Posterior vena cava (tissue), 2 donors: ENCODE measurements at places on chromosomes 5 and 9. TPM values are rescaled to one million over a fixed set of nuclear protein-coding genes. Genes with fewer than 3 reads are reported as not detected.

- DNase-seq, result no peak
Observed at GRCh38 chr5:96868603-96869371, 7.5 kb upstream of the ERAP2 start.

DNA sequence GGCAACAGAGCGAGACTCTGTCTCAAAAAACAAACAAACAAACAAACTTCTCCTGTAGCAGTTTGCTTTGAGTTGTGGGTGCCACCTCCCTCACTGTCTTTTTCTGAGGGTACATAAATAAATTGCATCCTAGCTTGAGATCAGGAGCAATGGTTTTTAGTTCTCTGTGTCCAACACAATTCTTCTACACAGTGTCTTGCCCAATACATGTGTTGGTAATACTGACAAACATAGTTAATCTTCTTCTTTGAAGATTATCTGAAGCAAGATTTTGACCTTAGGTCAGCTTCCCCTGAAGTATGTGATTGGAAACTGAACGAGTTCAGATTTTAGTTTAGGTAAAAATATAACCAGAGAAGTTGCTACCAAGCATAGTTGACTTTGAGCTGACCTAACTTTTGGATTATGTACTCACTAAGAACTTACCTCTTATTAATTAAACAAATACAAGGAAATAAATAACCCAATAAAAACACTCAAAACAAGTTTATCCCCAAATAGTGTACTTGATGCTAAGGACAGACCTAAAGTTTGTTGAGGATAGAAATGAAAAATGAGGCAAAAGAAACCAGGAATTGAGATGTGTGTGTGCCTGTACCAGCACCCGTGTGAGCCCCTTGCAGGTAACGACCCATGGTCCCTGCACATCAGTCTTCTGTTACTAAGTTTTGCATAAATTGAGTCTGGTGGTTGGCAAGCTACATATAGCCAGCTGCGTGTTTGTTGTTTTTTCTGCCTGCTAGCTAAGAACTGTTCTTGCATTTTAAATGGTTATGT lies 16.2 kb downstream of the TJP2 start:
- DNase-seq, result no peak

The DOCK8 gene
- total RNA-seq, result 17.9 TPM

DNA sequence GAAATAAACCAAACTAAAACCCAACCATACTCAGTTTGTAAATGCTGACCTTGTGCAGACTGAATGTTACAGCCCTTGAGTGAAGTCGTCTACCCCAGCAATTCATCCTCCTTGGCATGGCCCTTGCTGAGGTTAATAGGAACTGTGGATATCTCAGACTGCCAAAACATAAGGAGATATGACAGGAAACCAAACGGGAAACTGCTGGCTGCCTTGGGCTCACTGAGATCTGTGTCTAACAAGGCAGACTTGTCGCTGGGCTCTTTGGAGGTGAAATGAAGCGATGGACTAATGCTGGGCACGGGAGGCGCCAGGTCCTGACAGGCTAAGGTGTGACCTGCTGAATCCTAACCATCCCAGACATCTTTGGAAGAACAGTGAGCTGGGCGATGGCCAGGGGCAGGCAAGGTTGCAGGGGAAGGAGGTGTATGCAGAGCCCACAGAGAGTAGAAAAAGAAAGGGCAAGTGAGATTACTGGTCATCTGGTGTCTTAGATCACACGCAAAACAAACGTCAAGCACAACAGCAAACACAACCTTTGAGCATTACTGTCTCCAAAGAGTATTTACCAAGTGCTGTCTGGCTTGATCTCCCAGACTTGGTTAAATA lies 44.6 kb upstream of the ALDH1A1 start:
- DNase-seq, result no peak

DNA sequence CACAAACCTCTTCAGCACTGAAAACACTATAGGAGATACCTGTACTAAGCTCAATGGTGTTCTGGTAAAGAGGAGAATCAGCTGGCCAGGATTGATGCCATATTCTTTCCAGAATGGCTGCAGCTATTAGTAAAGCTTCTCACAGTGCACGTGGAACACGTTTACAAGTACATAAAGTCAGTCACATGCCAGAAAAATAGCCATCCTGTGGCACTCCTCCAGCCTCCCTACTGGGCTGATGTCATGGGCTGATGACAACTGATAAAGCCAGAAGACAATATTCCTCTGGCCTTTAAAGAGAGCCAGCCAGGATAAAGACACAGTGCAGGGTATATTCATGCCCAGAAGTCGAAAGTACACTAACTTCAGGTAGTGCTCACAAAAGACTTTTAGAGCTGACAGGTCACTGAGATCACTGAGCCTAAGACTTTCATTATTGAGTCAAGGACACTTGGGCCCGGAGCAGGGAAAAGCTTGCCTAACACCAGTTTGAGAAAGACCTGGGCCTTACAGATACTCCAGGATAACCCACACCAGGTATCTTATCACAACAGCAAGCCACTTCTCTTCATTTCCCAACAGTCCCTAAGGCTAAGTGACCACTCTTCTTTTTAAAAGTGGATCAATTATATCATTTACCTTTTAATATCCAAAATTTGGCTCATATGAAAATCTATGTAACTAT lies 29.4 kb downstream of the ABITRAM start:
- no peak for DNase-seq

DNA sequence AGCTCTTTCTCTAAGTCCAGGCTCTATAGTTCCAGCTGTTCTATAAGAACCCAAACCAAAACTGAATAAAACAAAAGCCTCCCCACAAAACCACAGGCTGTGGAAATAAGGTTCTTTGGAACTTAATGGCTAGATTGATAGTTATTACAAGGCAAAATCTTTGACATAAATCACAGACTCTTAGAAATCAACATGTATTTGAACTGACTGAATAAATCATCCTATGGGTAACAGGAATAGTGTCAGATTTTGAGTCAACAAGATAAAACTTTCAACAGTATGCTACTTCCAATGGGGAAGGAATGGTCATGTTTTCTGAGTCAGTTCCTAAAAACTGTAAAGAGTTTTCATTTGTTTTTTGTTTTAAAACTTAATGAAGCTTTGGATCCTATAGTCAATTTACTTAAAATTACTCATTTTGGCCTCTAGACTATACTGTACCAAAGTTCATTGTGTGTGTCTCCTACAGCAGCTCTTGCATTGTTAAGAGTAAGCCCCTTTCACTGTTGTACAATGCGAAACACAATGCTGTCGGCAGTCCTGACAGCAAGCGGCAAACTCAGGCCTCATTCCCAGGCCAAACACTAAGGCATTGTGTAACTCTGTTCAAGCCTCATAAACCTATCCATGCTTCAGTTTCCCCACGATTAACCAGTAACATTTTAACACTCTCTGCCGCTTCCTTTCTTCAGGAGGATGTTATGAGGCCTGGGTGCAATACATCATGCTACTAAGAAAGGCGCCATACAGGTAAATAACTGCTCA lies 134.1 kb downstream of the ARL15 start:
- DNase-seq, result no peak

DNA sequence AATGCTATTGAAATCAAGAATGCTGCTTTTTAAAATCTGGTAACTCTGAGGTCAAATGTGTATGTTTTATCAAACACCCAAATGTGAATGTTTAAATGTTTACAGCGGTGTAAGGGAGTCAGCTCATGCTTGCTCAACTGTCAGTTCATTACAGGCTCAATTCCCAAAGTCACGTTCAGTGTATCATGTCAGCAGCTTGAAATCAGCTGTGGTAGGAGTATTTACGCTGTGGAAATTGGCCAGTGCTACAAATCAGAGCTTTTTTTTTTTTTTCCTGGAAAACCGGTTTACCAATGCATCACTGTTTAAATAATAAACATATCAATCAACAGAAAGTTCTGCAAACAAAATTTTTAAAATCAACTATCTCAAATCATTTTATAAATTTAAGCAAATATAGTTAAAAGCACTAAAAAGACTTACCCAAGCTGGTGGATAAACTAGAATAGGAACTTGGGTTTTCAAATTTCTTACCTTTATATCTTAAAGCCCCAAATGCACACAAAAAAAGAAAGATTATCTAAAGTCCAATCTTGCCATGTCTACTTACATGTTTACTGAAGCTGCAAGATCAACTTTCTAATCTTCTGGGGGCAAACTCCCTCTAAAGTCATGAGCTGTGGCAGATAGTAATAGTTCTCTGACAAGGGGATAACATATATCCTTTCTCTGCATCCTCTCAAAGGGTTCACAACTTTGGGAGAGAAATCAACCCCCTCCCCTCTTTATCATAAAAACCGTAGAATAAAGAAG lies 57.6 kb upstream of the GRAMD2B start:
- DNase-seq, result no peak

The RNF180 gene
- total RNA-seq, result 49.6 TPM

DNA sequence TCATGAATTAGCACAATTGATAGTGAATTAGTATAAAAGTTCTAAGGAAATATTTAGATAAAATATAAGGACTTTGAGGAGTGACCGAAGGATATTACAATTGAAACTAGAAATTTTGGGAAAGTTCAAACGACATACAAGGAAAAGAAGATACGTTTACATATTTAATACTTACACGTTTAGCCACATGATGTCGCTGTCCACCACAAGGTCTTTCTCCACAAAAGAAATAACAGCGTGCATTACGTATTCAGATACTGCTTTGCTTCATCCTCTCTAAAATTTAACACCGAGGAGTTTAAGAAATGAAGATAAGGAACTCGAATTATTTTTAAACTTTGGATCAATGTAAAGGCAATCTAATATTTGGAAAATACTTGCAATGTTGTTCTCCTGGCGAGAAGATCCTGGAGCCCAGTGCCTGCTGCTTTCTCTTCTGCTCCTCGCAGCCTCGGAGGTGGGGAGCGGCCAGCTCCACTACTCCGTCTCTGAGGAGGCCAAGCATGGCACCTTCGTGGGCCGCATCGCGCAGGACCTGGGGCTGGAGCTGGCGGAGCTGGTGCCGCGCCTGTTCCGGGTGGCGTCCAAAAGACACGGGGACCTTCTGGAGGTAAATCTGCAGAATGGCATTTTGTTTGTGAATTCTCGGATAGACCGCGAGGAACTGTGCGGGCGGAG lies at the start of gene PCDHA3:
Gene PCDHA3 (plus strand): TSS at position 242 of the 678 bp plus-strand sequence.
- DNase-seq, result no peak

- DNase-seq, result no peak
Observed at GRCh38 chr5:17216974-17217492, 398 bp upstream of the BASP1 start.

The LRRC14B gene
- not detected for total RNA-seq

GRCh38 chr5:175223291-175223690 lies 220.7 kb downstream of the DRD1 start:
- no peak for DNase-seq

GRCh38 chr5:90170261-90170660 lies 239.3 kb downstream of the CETN3 start:
- DNase-seq, result no peak

GRCh38 chr9:23674016-23674585 lies 151.9 kb downstream of the ELAVL2 start:
- no peak for DNase-seq

DNA sequence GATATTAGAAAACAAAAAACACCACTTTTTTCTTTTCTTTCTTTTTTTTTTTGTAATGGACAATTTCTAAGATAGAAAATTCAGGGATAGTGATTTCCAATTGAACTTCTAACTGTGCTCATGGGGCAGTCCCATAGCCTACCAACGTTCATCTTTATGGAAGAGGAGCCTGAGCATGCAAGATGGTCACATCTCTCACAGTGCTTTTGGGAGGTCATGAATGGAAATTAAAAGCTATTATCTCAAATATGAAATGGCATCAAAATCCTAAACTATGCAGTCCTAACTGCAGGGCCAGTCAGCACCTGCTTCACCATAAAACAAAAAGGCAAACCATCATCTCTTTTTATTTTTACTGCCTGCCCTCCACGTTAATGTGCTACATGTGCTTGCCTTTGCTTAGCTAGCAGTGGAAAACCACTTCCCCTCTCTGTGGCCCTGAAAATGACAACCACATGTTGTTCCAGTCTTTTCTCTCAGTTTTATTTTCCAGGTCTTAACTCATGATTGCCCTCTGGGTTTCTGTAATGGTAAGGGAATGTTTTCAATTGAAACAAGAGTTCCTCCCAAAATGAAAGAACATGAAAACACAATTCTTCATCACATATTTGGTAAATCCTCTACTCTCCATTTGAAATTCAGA lies 16.7 kb downstream of the IFNB1 start:
- DNase-seq, result no peak

DNA sequence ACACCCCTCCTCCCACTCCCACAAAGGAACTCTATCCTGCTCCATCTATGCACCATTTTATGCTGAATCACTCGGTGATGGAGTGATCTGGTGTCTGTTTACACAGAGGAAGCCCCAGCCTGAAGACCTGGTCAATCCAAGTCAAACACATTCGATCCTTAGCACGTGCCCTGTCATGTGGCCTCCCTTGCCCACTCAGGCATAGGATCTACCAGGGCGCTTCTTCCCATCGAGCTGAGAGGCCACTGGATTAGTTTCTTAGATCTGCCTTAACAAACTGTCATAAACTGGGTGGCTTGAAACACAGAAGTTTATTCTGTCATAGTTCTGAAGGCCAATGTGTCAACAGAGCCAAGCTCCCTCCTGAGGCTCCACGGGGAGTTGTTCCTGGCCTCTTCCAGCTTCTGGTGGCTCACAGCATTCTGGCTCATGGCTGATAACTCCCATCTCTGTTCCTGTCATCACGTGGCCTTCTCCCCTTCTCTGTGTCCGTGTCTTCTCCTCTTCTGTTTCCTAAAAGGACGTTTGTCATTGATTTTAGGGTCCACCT lies 34.2 kb downstream of the FOXI1 start:
- DNase-seq, result no peak

GRCh38 chr5:116696366-116696765 lies 121.7 kb upstream of the SEMA6A start:
- no peak for DNase-seq

The LVRN gene
- total RNA-seq, result 1.5 TPM

The SLCO6A1 gene
- total RNA-seq, result not detected

GRCh38 chr9:119956111-119956510 lies 586.9 kb upstream of the BRINP1 start:
- DNase-seq, result no peak

DNA sequence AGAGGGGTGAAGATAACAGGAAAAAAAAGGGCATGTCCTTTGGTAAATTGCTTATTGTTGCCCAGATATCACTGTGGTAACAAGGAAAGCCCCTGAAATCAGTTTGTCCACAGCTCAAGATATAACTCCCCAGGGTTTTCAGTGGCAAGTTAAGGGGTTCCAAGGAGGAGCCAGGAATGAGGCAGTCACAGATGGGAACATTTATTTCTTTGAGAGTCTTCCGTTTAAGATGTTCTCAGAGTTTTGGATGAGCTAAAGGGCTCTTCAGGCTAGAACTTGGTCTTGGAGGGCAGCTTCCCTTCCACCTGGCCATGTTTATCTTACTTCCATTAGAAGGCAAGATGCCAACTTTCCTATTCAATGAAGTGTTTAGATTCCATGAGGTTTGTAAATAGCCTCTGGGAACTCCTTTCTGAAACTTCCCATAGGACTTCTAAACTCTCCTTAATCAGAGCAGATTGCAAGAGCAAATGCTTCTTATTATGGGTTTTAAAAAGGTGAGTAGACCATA lies 277.6 kb upstream of the TNC start:
- DNase-seq, result no peak
